ENCODE measurements at places on chromosomes 2 and 18.

- DNase-seq, result no peak
These were observed 119.5 kb downstream of the COL6A3 start for GRCh38 chr2:237294460-237294859.

DNA sequence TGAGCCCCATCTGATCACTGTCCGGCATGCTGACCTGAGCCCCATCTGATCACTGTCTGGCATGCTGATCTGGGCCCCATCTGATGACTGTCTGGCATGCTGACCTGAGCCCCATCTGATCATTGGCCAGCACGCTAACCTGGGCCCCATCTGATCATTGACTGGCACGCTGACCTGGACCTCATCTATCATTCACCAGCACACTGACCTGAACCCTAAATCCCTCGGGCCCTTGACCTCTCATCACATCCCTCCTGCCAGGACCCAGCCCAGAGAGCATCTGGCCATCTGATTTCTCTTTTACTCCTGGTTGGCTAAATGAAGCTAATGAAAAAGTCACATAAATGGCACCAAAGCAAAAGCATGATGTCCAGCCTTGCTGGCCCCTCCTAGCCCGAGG is 207.1 kb downstream of the NDUFA10 start:
- DNase-seq, result no peak

DNA sequence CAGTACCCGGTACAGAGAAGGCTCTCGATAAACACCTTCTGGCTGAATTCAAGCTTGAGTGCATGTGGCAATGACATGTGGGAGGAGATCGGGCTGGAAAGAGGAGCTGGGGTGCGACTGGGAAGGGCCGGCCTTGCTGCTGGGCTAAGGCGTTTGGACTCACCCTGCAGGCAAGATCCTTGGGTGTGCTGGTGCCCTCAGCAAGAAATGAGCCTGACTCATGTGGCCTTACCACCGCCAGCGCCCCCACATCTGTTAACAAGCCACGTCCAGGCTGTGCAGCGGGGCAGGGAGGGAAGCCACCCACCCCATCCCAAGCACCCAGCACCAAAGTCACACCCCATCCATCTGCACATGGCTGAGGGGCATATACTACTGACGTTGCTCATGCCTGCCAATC is 1.3 kb downstream of the HS1BP3 start:
- no peak for DNase-seq

DNA sequence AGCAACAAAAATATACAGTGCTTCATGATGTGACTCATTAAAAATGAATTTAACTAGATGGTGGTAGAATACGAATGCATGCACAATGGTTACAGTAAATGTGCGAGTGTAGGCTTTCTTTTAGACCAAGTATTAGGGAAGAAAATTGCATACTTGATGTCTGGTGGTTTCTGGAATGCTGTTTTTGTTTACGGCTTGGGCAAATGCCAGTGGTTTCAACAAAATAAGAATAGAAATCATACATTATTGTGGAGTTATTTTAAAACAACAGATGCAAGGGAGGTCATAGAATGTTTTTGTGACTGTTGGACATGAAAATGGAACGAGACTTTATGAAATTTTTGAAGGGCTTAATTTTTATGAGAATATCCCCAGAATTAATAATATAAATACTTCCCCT is 580.9 kb downstream of the PLCL1 start:
- no peak for DNase-seq

DNA sequence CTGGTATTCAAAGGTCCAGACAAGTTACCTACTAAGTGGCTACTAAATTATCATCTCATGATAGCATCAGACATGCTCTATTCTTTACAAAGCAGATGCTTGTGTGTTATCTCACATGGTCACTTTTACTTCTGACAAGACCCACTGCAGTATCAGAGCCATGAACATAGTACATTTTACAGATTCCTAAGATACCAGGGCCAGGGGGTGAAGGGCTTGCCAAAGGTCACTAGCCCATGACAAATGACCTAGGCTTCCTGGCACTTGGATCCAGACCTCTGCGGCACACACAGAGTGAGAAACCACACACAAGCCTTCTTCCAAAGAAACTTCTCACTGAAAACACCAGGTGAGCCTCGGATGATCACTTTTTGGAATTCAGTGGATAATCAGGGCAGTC is 446.8 kb downstream of the EIPR1 start:
- DNase-seq, result no peak

Measured in DMS 273 treated with DMSO at 0.1 percent for 48 hours (cell line).